ENCODE measurements at places on chromosomes 3 and 15.

- no peak for DNase-seq
Observed at GRCh38 chr15:62972814-62973213, 69.7 kb upstream of the TPM1 start.

- no peak for DNase-seq
Observed at GRCh38 chr3:42473083-42473932, 29.1 kb upstream of the VIPR1 start.

DNA sequence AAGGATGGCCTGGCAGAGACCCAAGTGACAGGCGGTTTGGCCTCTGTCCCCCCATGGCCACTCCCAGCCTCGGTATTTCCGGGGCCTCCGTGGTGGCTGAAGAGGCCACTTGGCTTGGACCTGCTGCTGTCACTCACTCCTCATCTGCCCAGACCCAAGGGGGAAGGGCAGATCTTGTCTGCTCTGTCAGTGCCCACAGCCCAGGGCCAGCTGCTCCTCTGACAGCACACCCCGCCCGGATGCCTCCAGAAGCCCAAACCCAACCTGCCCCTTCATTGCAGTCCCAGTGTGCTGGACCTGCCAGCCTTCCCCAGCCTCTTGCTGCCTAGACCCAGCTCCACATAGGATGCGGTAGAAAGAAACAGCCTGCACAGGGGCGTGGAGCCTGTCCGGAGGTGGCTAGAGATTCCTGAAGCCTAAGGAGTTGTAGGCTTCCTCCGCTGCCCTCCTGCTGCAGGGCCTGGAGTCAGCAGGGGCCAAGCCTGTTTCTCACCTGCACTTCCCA is 52.0 kb downstream of the MAGEF1 start:
- DNase-seq, result no peak

DNA sequence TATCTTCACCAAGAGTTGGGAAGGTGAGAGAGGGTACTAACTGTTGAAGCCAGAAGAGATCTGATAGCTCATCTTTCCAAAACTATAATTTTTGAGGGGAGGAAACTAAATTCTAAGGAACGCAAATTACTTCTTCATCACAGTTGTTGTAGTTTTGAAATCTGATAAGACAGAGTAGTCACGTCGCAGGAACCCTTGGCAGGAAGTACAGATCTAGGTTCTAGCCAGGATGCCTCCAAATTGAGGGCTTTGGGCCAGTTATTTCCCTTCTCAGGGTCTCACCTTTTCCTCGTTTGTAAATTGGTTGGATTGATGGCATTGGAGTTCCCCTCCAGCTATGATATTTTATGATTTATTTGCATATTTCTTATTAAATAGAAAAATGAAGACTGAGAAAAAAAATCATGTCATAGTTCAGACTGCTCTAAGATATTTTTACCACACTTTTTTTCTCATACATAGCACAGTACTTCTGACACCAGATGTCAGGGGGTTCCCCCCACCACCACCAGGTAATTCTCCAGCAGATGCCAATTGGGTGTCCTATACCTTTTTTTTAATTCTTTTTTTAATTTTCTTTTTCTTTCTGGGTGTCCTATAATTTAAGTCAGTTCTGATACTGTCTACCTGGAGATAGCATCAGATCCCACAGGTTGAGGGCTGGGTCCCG is 32.3 kb upstream of the APH1B start:
- DNase-seq, result no peak

- DNase-seq, result no peak
Observed at GRCh38 chr15:83659417-83659812, 5.5 kb downstream of the ADAMTSL3 start.

DNA sequence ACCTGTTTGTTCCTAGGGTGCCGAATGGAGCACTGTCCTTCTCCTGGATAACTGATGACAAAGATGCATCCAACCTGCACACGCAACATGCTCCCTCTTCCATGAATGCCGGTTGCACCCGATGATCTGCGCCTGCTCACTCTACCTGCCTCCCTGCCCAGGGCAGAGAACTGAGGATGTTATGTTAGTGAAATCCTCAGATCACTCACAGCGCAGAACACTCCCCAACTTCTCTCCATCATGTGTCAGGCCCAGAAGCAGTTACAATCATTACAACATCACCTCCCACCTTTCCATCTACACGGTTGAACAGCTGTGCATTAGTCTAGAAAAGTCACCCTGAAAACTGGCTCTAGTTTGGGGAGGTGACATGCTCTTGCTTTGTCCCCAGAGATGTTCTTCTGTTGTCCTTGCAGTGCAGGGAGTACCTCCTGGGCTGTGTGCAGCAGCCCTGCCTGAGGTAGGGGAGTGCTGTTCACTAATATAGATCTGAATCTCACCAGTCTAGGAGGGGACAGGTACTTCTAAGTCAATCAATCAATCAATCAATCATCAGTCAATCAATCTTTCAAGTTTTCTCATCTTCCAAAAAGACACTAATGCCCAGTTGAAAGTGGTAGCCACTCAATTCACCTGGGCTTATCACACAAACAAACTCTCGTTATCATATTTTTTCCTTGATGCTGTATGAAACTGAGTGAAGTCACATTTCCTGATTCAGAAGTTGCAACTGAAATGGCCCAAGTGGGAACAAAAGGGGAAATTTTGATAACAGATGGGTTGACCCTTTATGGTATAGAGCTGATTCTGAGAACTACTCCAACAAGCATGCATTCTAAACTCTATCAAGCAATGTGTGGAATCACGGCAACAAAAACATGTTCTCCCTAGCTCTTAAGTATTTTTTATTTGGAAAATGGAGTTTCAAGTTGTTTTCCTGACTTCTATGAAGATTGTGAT is 15.4 kb upstream of the ISLR start:
- no peak for DNase-seq
